ENCODE measurements at places on chromosomes 3 and 15.

- peak; percentile 99 for DNase-seq
These were observed at the start of gene SEC22C for GRCh38 chr3:42581709-42582473. Gene SEC22C, minus strand, starts transcription at chr3:42581967. Its CDS starts 12,921 bp downstream, at chr3:42569046.

- DNase-seq: no peak
These were observed 172.1 kb upstream of the ADAMTS9 start for GRCh38 chr3:64859625-64860535.

- DNase-seq: no peak
These were observed 26.7 kb downstream of the KLHL24 start for GRCh38 chr3:183662099-183662498.

GRCh38 chr15:72971766-72972165 is 80.5 kb upstream of the NEO1 start:
- no peak for DNase-seq

DNA sequence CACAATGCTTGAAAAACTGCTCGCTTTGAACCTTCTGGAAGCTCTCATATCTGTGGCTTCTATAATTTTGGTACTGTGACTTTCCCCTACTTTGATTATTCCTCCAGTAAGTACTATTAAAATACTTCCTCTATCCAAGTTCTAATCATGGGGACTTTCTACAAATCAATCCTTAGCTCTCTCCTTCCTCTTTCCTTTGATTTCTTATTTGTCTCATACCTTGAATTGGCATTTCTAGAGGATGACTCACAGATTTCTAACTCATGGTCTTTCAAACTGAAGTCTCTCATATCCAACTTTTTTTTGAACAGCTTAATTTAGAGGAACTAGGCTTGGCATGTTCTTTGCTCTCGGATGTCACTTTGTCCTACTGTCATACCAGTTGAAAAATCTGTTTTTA is 241.8 kb downstream of the TBC1D5 start:
- no peak for DNase-seq

GRCh38 chr3:145721273-145721805 is 439.6 kb downstream of the PLOD2 start:
- DNase-seq: no peak

- no peak for DNase-seq
These were observed 1.4 kb downstream of the PSMD6 start for GRCh38 chr3:64021922-64022321.

All from endodermal cell (in vitro differentiated cells).